NCI-H446 treated with DMSO at 0.1 percent for 48 hours (cell line): ENCODE measurements at places on chromosomes 7 and 10.

DNA sequence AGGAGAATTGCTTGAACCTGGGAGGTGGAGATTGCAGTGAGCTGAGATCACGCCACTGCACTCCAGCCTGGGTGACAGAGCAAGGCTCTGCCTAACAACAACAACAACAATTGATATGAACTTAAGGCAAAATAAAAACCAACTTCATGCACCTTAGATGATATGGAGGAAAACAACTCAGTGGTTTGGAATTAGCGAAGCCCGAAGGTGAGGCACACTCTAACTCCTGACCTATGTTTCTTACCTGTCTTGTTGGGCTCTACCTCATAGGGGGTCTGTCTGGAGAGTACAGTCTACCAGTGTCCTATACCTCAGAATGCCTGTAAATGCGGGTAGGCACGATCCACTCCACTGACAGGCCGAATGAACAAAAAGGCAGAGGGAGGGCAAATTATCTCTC is 24.3 kb upstream of the COBL start:
- no peak for DNase-seq

- DNase-seq = no peak
Measured at GRCh38 chr7:133275446-133276095, 22.7 kb downstream of the EXOC4 start.

- DNase-seq = no peak
Measured at GRCh38 chr7:58087536-58088190, 637.7 kb downstream of the ZNF716 start.

- DNase-seq = no peak
Measured at GRCh38 chr7:55474944-55475854, 97.1 kb downstream of the VOPP1 start.

DNA sequence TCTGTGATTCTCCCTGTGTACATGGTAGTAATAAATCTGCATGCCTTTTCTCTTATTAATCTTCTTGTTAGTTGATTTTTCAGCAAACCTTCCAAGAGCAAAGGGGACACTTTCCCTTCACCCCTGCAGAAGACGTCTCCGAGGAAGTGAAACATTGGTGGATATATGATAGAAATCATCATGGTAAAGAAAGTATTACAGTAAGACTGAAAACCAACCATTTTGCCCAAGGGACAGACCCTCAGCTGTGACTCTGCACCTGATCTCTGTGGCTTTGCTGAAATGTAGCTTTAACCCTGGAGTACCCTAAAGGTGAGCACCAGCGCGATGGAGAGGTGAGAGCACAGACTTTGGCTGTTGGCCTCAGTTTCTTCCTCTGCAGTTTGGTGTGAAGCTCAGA is 32.8 kb upstream of the MYO3A start:
- DNase-seq = no peak

- no peak for DNase-seq
Measured at GRCh38 chr10:69269761-69270160, 8.5 kb upstream of the HK1 start.

GRCh38 chr7:115227473-115228235 is 305.8 kb downstream of the MDFIC start:
- DNase-seq = no peak

GRCh38 chr7:3520206-3520605 is 219.2 kb downstream of the SDK1 start:
- no peak for DNase-seq

- no peak for DNase-seq
Measured at GRCh38 chr7:115127399-115128021, 205.6 kb downstream of the MDFIC start.

GRCh38 chr7:69710768-69711438 is 112.6 kb downstream of the AUTS2 start:
- DNase-seq = no peak

- no peak for DNase-seq
Measured at GRCh38 chr7:133372337-133372736, 119.5 kb downstream of the EXOC4 start.

DNA sequence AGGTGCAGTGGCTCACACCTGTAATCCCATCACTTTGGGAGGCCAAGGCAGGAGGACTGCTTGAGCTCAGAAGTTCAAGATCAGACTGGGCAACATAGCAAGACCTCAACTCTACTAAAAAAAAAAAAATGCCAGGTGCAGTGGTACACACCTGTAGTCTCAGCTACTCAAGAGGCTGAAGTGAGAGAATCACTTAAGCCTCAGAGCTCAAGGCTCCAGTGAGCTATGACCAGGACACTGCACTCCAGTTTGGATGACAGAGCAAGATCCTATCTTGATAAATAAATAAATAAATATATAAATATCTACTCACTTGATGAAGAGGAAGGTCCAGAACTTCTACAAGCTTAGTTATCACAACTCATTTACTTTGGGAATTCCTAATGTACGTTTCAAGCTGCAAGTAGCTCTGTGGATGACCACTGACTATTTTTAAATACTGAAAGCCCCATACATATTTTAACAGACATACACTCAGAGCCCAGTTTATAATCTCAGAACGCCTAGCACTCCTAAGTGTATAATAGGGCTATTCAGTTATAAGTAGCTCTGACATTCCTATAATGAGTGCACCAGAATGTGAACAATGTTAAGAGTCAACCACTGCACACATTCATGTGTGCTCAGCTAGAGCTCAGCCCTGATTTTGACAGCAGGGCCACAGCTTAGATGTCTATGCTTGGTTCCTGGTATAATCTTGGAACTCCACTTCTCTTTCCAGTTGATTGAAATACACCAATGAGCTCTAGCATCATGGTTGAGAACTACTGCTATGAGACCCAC is 119.1 kb downstream of the CUBN start:
- no peak for DNase-seq

DNA sequence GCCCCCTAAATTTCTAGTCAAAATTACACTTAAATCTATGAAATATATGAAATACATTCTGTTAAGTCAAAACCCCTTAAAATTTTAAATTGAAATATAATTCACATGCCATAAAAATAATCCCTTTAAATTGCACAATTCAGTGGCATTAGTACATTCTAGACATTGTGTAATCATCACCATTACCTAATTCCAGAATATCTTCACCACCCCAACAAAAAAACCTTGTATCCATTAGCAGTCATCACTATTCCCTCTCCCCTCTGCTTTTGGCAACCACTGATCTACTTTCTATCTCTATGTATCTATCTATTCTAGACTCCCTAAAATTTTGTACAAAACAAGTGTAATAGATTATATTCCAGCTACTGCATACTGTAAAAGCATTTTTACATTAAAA is 261.2 kb downstream of the GLI3 start:
- no peak for DNase-seq

DNA sequence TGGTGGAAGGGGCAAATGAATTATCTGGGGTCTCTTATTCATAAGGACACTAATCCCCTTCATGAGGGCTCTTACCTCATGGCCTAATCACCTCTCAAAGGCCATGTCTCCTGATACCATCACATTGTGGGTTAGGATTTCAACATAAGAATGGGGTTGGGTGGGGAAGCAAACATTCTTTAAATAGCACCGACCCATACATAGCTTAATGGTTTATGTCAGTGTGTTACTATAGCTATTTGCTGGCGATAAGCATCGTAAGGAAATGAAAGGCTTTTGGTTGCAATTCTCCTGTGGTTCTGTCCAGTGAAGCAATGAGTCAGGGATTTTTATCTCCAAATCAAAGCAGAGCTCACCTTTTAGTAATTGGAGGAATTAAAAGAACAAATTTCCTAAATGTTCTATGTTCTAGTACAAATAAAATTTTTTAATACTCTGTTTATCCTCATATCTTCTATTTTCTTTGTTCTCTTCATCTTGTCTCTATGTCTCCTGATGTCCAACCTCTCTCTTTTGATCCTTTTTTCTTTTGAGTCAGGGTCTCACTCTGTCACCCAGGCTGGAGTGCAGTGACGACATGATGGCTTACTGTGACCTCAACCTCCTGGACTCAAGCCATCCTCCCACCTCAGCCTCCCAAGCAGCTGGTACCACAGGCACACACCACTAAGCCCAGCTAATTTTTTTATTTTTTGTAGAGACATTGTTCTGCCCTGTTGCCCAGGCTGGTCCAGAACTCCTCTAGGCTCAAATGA is 57.0 kb upstream of the GLCCI1 start:
- DNase-seq = no peak

DNA sequence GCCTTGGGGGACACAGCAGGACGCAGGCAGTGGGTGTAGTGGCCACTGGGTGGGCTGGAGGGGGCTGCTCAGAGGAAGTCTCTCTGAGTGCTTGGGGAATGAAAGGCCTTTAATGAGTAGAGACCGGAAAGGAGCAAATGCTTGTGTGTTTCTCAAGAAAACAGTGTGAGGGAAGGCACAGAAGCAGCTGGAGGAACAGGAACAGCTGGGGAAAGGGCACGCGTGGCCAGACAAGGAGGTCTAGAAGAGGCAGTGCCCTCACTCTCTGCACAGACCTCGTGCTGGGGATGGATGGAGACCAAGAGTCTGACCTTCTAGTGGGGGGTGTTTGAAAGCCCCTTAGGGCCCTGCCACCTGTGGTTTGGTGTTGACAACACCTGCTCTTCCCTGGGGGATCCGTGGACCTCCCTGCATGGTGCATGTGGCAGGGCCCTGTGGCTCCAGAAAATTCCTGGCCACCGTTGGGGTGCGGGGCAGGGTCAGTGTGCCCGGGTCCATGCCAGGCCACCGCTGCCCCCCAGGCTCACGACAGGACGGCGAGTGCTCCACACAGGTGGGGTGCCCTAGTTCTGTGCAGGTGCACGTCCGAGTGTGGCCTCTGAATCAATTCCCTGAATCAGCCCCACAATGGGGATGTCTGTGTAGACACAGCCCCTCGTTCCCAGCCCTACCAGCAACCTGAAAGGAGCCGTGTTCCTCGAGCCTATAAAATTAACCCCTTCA is 25.9 kb upstream of the FAM20C start:
- DNase-seq = no peak

GRCh38 chr7:43112941-43113621 is 634 bp downstream of the HECW1 start:
- no peak for DNase-seq

DNA sequence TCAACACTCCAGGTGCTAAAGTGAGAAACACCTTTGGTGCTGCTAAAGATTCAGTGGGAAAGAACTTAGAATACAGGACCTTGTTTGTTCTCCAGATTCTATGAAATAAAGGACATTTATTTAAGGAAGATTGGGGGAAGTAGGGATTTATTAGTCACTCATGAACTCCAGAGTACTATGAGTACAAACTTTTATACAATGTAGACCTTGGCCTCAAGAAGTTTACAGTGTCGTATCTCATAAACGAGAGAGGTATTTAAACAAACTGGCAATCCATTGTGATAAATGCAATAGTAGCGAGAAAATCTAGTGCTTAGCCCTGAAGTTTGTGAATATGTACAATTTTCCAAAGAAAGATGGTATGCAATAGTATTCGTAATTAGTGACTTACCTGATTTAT is 59.1 kb downstream of the TES start:
- DNase-seq = no peak
